GM12878 (cell line): ENCODE measurements at places on chromosomes 6 and 20. TPM values are rescaled to one million over a fixed set of nuclear protein-coding genes. Genes with fewer than 3 reads are reported as not detected.

DNA sequence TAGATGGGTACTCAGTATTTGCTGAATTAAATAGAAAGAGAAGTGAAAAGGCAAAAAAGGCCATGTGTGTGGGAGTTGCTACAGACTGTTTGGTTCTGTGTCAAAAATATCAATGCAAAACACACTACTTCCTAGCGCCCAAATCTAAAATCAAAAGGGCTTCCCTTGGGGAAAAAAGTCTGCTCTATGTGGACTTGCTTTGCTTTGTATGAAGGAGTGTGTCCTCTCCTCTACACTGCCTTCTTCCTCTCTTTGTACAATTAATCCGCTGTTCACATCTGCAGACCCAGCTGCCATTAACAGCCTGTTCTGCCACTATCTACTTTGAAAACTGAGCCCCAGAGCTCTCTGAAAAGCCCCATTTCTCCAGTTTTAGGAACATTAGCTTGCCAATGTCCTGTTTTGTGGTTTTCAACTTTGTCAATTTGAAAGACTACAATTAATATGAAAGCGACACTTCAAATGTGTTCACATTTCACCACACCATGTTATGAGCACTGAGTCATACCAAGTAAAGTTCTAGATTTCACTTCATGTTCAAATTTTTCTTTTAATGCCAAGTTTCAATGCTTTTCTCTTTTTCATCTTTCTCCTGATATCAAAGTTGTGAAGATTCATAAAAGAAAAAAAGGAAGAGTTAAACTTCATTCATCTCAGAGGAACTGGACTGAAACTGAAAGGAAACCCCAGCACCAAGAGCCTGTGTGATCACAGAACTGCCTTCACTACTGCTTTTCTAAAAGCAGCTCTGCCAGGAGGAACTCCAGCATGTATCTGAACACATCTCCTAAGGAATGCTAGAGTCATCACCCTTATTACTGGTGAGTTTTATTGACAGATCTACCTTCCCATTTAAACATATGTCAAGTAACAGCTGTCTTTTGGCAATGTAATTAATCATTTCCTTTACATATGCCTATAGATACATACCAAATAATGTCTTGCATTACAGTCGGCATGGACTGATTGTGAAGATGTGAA is 102.6 kb downstream of the KIF13A start:
- DNase-seq, result peak; percentile 80

DNA sequence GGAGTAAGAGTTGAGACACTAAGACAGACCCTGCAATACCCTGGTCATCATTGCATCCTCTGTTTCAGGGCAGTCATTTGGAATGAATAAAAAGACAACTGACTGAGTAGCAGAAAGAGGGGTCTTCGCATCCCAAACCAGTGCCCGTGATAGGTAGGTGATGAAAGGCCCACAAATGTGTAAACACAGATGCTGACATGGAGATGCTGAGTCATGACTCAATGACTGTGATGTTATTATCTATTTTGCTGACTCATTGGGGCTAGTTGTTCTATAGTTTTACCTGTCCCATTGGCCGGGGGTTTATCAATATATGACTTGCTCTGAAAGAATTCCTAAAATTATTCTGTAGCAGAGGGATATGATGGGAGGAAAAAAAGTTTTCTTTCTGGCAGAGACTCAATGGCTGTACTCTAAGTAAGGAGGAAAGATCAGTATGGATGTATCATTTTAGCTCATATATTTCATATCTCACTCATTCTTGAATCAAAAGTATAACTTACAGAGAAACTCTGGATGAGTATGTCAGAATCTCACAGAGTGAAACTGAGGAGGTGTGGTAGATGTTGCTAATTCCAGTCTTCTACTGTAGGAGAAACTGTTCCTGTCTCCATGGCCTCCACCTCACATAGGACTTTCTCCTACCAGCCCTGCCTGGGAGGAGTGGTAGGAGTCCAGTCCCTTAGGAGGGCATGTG is 119.9 kb upstream of the PREP start:
- no peak for DNase-seq

GRCh38 chr6:112117554-112117953 is 30.2 kb downstream of the FAM229B start:
- no peak for DNase-seq

- DNase-seq, result peak; percentile 3
Measured at GRCh38 chr6:141688916-141689315, 443.8 kb upstream of the GJE1 start.

DNA sequence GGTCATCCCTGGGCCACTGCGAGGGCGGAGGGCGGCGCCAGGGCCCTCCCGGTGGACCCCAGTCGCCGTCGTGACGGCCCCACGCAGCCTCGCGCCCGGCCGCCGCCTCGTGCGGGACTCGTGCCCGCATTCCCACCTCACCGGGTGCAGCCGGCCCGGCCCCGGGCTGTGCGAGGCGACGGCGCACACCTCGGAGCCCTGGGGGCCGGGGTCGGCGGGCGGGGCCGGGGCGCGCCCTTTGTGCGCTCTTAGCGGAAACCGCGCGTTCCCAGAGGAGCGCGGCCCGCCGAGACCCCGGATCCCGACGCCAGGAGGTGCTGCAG is 5.5 kb upstream of the DLL1 start:
- DNase-seq, result no peak

DNA sequence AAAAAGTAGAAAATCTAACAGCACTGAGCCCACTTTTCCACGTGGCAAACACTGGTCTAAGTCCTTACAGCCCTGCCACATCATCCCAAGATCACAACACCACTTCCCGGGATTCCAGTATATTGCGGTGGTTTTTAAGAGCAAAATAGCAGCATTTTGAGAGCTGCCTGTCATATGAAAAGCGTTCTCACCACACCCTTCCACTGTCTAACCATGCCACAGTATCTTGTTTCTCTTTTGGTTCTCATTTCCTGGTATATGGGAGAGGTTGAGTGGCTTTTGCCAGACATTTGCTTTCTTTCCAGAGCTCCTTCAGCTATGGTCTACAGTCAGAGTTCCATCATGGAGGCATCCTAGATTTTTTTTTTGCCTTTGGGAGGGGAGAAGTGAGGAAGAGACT is 243.0 kb downstream of the TSHZ2 start:
- DNase-seq, result no peak

Gene RNF182
- not detected in 2 replicates for total RNA-seq

- DNase-seq, result no peak
Measured at GRCh38 chr6:106546691-106547414, 82.4 kb downstream of the RTN4IP1 start.

DNA sequence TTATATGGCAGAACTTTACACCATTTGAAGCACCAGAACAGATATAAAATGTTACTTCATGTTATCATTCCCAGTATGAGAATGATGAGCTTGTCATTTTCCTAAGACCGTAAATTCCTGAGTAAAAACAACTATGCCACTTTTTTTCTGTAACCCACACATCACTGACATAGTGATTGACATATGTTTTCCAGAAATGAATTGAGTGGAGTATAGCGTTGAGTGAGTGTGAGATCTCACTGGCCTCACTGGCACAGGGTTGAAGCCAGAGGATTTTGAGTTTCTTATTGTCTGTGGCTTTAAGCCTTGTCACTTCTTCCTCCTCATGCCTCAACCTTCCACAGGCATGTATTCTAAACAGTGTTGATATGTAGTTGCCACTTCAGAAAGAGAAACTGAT is 62.3 kb downstream of the PDE7B start:
- DNase-seq, result no peak

DNA sequence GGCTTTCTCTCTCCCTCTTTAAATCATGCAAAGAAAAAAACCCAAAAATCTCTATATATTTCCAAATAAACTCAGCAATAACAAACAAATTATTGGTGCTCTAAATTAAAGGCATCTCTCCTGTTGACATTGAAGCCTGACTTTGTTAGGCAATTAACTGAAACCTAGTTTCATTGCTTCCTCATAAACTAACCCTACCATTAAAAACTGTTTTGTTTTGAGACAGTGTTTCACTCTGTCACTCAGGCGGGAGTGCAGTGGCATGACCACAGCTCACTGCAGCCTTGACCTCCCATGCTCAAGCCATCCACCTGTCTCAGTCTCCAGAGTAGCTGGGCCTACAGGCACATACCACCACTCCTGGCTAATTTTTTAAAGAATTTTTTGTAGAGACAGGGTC is 34.9 kb downstream of the PIGU start:
- DNase-seq, result no peak

GRCh38 chr20:49415668-49416044 is 66.8 kb downstream of the KCNB1 start:
- DNase-seq, result no peak

- no peak for DNase-seq
Measured at GRCh38 chr6:16747232-16748024, 13.8 kb downstream of the ATXN1 start.
